ENCODE measurements at places on chromosomes 2 and 18.

- DNase-seq = no peak
Observed at GRCh38 chr18:75844146-75844545, 416.6 kb upstream of the SMIM21 start.

DNA sequence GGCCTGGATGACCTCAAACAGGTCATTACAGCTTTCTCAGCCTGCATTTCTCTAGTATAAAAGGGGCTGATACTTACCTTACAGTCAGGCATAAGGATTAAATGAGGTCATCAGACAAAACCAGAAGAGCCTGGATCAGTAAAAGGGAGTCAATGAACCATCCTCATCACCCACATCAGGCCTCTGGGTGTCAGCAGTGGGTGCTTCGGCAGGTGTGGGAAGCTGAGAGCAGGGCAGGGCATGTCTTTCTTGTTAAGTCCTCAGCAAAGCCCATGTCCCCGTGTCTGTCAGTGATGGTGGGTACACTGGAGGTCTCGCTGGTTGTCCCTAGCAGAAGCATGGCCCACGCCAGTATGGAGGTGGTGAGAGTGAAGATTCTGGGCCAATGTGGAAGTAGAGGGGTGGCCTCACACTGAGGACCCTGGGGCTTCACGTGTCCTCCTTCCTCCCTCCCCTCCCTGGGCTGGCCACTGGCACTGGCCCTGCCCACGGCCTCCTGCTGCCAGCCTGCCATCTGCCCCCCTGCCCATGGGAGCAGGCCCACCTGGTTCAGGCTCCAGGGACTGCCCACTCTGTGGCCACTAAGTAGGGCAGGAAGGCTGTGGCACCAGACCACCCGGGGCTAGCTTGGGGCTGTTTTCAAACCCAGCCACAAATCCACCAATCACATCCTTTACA is 4.4 kb downstream of the ADRA2B start:
- DNase-seq = no peak

GRCh38 chr18:2898186-2898640 is 51.4 kb downstream of the EMILIN2 start:
- no peak for DNase-seq

DNA sequence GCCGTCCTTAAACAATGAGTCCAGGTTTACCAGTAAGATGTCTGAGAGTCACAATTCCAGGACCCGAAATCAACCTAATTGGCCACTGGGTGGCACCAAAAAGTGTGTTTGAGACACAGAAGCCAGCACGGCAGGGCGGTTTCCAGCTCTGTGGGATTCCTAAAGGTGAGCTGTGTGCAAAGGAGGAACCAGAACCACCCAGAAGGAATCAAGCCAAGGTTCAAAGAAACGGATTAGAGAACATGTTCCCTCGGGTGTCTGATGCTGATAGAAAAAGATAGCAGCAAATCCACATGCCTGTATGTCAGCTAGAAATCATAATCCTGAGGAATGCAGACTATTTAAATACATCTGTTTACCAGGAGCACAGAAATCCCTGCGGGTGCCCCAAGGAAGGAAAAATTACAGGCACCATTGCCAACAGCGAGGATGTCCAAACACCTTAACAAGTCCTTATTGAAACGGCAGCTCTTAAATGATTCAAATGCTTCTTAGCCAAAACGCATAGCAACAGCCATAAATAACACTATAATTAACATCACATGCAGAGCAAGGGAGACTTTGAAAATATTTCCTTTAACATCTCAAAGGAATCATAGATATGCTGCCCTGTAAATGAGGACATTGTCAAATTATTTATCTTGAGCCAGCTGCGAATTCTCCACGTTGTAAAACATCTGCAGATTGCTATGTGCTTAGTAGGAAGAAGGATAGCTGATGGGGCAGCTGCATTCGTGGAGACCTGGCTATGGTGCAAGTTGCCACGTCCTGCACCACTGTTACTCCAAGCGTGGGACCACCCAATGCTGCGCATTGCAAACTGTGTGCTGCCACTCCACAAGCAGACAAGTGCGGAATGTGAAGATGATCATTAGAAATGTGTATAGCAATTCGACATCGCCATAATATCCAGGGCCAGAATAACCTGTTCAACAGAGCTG is 318.7 kb upstream of the NCKAP5 start:
- DNase-seq = peak; percentile 93

DNA sequence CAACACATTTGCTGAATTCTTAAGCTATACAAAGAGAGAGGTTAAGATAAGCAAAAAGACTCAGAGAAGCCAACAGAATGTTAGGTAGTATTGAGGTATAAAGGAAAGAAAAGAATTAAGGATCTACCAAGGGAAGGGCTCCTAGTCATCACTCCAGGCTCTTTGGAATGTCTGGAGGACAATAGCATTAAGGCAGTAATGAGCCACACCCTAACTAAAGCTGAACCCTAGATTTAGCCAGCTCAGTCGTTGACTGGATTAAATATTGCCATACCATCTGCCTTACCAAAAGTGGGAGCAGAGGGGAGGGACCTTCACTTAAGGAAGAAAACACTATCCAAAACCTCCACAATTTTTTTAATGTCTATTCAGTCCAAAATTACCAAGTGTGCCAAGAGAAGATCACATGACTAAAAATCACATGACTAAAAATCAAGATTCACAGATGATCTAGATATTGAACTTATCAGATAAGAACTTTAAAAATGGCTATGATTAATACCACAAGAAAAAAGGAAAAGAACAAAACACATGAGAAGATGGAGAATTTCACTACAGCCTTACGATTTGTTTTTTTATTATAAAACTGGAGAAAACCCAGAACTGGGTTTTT is 59.7 kb downstream of the EXOC6B start:
- DNase-seq = peak; percentile 25

GRCh38 chr2:215684448-215685237 is 248.8 kb upstream of the FN1 start:
- DNase-seq = no peak

DNA sequence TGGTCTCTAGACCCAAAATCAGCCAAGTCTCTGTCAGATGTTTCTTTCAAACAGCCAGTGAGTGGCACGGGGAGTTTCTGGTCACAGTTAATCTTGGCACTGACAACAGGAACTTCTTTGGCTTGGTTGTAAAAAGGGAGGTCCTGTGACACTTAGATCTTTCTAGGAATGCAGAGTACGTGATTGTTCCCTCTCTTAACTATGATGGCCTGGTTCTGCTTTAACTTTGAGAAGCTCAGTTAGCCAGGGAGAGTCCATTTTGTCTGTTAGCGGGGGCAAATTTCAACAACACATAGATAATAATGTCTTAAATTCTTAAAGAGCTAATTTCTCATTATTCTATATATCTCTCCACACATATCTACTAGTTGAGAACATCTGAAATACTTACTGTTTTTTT is 344.5 kb upstream of the LRRTM4 start:
- DNase-seq = no peak

DNA sequence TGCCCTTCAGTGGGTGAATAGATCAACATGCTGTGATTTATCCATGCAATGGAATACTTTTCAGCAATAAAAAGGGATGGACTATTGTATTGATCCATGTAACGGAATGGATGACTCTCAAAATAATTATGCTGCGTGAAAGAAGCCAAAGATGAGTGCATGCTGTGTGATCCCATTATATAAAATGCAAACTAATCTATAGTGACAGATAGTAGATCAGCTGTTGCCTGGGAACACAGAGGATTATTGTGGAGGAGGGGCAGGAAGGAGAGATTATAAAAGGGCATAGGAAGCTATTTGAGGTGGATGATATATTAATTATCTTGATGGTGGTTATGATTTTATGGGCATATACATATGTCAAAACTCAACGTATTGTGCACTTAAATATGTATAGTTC is 55.5 kb upstream of the ADAM23 start:
- DNase-seq = no peak

GRCh38 chr2:195392446-195393336 is 264.3 kb upstream of the SLC39A10 start:
- DNase-seq = no peak

DNA sequence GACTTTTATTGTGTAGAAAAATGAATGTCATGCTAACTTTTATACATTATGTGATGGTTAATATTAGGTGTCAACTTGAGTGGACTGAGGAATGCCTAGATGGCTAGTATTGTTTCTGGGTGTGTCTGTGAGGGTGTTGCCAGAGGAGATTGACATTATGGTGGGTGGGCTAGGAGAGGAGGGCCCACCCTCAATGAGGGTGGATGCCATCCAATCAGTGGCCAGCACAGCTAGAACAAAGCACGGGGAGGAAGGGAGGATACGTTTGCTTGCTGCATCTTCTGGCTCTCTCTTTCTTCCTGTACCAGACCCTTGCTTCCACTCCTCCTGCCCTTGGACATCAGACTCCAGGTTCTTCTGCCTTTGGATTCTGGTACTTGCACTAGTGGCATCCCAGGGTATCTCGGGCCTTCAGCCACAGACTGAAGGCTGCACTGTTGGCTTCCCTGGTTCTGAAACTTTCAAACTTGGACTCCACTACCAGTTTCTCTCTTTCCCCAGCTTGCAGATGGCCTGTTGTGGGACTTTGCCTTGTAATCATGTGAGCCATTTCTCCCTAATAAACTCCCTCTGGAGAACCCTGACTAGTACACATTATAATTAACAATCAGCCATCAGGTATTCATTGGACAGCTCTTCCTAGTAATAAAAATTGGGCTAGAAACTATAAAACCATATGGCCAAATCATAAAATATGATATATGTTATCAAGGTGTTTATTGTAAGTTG is 31.7 kb upstream of the ZCCHC2 start:
- peak; percentile 21 for DNase-seq

DNA sequence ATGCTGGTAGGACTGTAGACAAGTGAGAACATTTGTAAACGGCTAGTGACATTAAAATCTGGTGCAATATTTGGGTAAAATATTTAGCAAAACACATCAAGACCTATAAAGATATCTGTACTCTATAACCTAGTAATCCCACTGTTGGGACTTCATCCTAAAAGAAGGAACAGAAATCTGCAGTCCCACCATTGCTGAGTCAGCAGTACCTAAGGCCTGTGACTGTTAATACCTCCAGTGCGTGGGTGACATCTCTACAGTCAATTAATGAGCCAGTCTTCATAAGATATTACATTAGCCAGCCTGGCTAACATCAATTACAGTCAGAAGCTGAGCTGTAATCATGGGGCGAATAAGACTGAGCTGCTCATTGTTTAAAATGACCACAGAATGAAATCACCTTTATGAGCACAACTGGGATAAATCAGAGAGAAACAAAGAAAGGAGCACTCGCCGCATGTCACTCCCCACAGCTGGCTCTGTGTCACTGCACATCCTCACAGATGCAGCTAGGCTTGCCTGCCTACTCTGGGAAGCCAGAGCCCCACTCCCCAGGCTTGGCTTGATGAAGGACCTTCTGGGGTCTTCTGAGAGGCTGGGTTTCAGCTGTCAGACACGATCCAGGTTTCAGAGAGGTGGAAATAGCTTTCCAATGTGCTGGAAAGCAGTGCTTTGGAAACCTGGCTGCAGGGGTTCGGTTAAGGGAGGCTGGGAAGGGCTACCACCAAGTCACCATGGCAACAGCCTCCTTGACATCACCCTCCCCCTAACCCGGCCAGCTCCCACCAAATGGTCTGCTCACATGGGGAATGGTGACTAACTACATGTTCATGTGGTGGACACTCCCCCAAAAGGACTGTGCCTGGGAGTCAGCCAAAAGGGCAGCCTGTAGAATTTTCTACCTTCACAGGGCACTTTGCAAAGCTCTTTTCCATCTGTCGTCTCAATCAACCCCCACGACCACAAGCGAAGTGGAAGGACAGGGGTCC is 145.0 kb downstream of the ZBTB7C start:
- DNase-seq = peak; percentile 16

DNA sequence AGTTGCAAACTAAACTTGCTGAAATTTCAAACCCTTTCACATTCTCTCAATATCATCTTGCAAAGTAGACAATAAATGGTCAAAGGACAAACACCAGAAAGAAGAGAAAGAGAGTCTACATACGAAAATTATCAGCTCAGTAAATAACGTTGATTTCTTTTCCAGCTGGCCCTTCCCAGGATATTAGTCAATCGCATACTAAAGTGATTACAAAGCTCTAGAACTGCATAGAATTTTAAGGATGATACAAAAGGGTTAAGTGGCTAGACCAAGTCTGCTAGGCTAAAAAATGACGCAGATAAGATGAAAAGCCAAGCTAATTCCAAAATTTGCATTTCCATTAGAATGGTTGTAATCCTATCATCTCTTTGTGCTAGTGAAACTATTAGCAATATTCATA is 405.7 kb downstream of the FBXO15 start:
- no peak for DNase-seq

DNA sequence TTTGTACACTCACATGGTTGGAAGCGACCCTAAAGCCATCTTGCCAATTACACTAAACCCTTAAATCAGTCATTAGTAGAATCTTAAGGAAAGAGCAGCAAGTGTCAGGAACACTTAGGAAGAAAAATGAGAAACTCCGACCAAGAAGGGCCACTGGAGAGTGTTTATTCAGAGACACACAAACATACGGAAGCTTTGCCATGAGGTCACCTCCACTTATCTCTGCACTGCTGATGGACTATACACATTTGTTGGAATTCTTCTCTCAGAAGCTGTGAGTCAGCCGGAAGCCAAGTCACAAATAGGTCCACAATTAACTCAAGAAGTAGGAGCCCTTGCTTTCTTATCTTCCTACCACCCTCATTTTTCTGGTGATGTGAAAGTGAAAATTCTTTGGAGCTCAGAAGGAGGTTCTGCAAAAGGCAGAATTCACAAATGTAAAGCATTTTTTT is 21.6 kb downstream of the BMP10 start:
- DNase-seq = no peak

DNA sequence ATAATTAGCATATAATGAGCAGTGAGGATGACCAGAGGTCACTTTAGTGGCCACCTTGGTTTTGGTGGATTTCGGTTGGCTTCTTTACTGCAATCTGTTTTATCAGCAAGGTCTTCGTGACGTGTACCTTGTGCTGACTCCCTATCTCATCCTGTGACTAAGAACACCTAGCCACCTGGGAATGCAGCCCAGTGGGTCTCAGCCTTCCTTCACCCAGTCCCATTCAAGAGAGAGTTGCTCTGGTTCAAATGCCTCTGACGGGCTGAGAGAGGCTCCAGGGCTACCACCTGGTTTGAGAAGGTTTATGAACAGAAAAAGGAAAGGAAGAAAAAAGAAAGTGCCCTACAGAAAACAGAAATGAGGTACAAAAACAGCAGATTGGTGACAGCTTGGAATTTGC is 738.7 kb downstream of the SOCS6 start:
- no peak for DNase-seq

DNA sequence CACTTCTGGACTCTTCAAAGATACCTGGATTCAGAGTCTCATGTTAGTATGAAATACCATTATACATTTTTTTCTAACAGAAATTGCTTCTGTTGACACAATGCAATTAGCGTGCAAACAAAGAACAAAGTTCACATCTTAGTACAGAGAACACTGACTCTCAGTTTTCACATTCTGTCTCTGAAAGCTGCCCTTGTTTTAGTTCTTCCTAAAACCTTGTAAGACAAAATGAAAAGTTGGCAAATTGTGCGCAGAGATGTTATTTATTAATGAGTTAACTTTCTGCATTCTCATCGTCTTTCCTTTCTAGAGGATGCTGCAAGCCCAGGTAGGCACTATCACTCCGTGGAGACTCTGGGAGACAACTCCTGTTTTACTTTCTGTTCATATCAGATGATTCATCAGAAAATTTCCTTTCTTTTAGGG is 377.3 kb upstream of the POU3F3 start:
- no peak for DNase-seq

Measured in GM23338 (cell line).